ENCODE measurements at places on chromosomes 7 and 10.

GRCh38 chr7:10718768-10719167, 254.9 kb upstream of the PHF14 start:
- DNase-seq = no peak

DNA sequence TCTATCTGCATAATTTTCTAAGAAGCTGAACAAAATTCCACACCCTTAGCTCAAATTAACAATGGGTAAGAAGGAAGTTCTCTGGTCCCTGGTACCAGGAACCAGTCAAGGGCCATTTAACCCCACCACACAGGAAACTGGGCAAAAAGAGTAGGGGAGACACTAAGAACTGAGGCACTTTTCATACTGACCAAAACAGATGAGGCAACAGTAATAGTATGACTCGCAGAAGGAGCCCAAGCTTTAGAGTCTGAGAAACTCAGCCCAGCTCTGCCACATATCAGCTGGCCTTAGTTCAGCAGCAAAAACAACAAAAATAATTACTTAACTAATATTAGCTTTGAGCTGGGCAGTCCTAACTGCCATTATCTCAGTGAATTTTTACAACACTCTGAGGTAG, 221.2 kb downstream of the FAM107B start:
- peak; percentile 73 for DNase-seq

DNA sequence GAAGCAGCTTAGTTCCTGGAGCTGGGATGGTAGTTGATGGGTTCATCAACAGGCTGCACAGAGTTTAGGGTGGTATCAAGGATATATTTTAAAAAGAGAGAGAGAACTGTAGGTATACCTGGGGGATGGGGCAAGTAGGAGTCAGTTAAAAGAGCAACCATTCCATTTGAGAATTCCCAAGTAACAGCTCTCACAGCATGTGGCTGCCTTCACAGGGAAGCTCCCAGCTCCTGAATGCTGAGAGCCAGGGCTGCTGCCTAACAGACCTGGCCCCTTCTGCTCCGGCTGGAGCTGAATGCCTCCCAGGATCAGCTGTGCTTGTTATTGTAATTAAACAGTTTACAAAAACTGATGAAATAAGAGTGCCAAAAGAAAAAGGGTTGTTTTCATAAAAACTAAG, 58.8 kb upstream of the GPR26 start:
- no peak for DNase-seq

DNA sequence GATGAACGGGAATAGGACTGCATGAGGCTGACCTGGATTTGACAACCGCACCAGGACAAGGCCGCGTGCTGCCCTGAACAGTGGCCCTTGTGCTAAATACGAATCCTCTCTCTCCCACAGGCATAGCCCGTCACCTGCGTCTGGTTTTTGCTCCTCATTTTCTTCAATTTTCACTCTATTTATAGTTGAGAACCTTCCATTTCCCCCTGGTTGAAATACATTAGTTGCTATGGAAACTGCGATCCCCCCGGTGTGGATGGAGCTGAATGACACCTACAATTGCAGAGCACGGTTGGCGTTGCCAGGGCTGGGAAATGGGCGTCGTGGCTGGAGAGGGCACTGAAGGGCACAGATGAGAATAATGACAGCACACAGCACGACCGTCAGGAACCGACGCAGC, 158.6 kb upstream of the PITRM1 start:
- DNase-seq = no peak

GRCh38 chr10:68303849-68304412, 27.9 kb upstream of the HNRNPH3 start:
- no peak for DNase-seq

- no peak for DNase-seq
These were observed 19.2 kb downstream of the ZNF775 start for GRCh38 chr7:150398108-150398964.

- no peak for DNase-seq
These were observed 39.1 kb upstream of the DIP2C start for GRCh38 chr10:728603-729002.

DNA sequence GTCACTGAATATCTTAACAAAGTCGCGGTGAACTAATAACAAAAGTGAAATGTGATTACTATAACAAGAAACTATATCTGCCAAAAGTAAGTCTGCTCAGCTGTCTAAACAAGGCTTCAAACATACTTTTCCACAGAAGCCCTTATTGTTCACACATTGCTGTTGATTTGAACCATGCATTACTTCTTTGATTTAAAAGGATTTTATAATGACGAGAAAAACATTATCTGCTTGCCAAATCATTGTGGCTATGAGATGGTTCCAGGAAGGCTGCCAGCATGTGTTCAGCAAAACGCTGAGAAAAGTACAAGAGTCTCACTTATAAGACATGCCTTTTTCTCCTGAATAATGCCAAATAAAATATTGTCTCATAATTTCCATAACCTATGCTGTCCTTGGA, 24.4 kb downstream of the RNF133 start:
- no peak for DNase-seq

DNA sequence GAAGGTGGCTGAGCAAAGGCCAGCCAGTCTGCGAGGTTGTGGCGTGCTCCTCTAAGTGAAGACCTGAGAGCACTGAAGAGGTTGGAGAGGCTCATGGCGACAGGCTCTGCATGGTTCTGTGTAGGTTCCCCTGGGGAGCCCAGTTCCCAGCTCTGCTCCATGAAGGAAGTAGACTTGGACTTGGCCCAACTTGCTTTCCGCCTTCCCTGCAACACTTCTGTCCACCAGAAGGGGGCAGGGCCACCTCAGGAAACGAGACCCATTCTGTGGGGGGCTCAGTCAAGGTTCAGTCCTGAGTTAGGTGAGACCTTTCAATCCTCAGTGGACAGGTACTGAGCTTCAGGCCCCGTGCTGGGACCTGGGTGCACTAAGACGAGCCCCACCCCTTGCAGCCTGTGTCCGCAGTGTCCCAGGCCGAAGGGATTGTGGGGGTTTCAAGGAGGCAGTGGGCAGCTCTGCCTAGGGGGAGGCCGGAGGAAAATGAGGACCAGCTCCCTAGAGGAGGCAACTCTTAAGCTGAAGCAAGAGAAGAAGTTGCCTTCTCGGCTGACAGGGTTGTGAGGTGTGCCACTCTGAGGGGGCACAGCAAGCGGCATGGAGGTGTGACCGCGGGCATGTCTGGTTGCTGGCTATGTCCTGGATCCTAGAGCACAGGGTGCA, 15.0 kb upstream of the PCBD1 start:
- DNase-seq = peak; percentile 48

DNA sequence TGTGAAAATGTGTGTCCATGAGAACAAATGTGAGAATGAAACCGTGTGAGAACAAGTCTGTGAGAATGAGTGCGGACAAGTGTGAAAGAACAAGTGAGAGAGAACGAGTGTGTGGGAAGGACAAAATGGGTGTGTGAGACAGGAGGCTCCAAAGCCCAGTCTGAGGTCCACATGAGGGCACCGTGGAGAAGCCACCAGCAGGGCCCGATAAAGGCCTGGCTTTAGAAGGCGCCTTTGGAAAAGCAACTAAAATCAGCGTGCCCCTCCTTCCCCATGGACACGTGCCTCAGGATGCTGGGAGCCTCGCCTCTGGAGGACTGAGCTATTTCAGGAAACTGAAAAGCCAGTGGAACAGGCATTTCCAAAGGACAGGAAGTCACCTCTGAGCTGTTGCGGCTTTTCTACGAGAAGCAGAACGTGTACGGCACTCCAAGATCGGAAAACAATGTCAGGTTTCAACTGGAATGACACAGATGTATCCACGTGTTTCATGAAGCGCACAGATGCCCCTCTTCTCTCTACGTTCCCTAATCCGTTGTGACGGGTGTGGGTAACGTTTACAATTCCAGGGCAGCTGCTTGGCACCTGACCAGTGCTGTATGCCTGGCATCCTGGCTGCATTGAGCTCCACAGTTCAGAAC, 46.4 kb downstream of the ESYT2 start:
- peak; percentile 37 for DNase-seq

DNA sequence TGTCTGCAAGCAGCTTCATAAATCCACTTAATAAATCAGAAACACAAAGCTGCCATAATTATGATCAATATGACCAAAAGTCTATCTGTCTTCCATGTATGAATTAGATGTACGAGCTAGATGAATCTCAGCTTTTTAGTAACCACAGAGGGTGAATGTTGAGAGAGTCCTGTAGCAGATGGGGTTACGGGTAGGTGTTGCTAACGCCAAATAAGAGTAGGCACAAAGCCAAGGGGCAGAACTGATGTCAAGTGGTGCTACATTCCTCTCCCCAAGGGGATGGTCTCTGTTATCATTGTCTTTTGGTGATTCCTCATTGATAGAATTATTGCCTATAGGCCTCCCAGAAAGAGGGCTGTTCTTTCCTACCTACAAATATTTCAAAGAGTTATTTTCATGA, 257.8 kb downstream of the PCLO start:
- no peak for DNase-seq

DNA sequence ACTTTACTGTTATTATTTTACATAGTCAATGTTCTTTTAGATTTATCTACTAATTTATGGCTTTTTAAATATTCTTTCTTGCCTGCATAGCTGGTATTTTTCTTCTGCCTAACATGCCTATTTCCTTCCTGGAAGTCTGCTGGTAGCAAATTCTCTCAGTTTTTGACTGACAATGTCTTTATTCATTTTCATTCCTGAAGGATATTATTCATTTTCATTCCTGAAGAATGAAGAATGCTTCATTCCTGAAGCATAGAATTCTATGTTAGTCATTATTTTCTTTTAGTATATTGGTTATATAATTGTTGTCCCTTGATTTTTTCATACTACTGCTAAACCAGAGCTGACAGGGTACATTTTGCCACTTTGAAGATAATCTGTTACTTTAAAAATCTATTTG, 41.8 kb downstream of the TMEM168 start:
- peak; percentile 10 for DNase-seq

DNA sequence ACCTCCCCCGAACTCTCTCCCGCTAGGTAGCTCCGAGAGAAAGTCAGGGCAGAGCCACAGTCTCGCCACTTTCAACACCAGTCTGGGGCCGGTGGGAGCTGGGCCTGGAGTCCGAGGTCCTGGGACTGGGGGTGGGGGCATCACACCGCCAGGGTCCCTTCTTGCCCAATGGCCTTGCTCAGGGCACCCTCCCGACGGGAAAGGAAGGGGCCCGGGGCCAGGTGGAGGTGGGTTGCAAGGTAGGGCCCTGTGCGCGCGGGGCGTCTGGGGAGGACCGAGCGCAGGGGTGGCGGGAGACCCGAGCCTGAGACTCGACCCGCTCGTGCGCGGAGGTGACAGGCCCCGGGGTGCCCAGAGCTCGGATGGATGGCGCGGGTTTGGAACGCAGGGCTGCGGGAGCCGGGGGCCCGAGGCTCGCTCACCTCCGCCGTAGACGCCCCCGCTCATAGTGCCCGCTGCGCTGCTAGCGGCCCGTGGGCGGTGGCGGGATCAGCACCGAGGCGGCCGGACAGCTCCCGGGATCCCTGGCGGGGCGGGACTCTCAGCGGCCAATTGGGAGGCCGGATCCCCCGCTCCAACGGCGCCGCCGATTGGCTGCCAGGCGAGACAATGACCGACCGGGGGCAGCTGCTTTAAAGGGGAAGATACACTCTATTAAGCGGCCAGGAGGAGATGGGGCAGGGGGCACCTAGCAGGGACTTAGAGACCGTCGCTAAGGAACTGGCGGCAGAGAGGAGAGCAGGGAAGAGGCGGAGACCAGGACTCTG, at the start of gene ACTL6B:
TSS of gene ACTL6B (minus strand) at position 541 of the 767 bp plus-strand sequence. CDS start at position 447, 94 bp downstream.
- DNase-seq = peak; percentile 22

DNA sequence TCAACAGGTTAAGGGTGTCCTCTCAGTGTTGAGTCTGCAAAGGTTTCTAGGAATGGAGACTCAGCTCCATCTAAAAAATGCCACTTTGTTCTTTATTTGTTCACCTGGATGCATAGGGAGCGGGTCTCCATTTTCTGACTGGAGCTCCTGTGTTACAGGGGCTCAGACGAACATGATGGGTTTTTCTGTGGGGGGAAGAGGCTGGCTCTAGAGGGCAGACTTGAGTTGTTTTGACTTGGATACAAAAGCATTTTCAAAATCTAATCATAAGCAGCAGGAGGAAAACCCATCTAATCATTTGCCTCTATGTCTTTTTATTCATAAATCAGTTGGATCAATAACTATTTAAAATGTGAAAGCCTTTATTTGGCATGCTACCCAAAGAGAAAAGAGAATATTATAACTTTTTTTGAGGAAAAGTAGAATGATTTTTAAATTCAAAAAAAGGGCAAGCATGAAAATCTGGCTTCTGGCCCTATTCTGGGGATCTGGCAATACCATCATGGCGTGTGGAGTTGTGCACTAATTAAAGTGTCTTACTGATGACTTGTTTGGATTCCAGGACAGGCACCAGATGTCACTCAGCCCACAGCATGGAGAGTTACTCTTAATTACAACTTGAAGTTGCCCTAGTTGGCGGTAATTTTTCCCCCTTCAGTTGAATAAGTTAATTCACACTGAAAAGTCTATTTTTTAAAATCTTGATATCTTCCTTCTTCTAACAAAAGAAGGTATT, 594.9 kb downstream of the REEP3 start:
- DNase-seq = no peak

DNA sequence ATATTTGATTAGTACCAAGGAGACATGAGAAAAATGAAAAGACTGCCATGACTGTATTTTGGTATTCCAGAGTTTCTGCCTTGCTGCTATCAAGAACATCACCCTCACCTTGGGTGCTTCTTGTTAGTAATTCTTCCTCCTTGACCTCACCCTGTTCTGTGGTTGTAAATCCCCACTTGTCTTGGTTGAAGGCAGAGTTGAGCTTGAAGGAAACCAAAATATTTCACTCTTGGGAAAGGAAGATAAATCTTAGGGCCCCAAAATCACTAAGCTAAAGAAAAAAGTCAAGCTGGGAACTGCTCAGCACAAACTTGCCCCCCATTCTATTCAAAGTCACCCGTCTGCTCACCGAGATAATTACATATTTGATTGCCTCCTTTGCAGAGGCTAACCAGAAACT, 20.6 kb upstream of the AKR1C3 start:
- DNase-seq = no peak

DNA sequence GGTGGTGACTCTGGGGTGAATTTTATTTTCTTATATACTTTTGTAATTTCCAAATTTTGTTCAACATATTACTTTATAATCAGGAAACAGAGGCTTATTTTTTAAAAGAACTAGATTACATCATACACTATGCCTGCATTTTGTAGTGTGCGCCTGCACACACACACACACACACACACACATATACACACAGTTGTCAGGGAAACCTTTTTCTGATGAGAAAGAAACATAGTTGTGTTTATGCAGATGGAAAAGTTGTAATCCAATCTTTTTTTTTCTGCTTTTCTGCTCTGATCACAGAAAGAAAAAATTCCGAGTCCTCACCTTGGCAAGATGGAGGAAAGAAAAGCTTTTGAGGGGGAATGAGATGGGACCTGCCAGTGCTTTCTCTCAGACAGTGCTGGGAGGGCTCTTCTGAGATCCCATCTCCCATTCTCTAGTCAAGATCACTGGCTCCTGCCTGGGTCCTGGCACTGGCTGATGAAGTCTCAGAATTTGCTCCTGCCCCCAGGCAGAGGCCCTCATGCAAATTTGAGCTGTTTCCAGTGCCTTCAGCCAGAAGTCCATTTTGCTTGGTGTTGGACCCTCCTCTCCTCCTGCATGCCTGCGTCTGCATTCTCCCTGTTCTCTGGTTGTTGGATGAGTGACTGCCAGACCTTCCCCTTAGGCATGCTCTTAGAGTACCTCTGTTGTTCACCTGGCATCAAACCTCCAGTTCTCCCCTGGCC, 59.7 kb downstream of the TLL2 start:
- DNase-seq = no peak
